ENCODE measurements at places on chromosomes 1 and 21. TPM values are rescaled to one million over a fixed set of nuclear protein-coding genes. Genes with fewer than 3 reads are reported as not detected.

- DNase-seq, result no peak
Measured at GRCh38 chr1:246875041-246876026, 56.4 kb downstream of the AHCTF1 start.

DNA sequence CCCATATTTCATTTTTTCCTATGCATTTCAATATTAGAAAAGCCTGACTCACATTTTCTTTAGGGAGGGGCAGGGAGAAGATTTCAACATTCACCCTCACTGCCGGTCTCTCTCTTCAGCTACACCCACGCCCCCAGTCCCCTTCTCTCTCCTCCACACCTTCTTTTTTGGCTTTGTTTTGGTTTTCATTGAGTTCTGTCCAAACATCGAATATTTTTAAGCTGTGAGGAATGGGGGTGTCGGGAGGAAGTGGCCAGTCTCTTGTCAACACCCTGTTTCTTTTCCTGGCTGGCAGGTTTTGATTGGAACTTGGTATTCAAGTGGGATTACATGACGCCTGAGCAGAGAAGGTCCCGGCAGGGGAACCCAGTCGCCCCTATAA is 177.3 kb downstream of the PGBD5 start:
- DNase-seq, result no peak

DNA sequence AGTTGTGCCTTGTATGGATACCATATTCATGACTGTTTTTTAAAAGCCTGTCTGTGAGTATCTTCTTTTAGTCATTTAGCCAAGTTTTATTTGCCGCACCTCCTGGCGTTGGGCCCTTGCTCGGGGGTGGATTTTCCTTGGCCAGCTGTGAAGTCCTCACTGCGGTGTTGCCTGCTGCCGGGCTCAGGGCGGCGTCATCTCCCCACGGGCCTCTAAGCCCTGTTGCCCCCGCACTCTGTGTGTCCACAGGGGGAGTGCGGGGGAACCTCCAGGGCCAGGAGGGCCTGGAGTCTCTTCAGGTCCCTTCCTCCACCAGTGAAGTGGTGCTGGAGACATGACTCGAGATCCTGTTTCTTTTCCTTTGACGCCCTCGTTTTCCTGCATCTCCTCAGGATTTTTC is 65.8 kb upstream of the DIP2A start:
- DNase-seq, result no peak

DNA sequence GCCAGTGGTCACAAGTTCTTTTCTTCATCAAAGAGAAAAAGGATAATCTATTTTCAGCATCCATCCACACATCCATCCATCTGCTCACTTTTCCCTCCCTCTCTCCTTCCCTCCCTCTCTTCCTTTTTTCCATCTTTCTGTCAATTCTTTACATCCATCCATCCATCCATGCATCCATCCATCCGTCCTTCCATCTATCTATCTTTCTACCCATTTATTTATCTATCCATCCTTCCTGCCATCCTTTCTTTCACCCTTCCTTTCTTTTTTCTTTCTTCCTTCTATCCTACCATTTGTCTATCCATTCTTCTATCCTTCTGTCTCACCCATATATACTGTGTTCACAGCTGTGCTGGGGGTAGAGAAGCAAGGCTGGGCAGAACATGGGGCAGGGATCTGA is 212.4 kb upstream of the GALNT2 start:
- no peak for DNase-seq

DNA sequence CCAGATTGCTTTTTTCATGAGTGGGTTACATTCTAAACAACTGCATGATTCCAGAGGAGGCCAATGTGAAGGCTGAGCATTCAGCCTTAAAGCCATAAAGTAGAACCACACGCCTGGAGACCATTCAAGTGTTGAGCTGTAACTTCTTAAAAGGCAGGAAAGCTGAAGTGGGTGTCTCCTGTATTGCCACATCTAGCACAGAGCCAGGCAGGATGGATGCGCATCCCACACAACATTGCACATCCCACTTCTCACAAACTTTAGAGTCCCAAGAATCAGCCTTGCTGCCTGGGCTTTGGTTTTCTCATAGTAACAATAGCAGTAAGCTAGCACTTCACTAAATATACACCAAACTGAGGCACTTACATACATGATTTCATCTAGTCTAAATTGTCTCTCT is 151.7 kb downstream of the DAB1 start:
- no peak for DNase-seq

- DNase-seq, result peak; percentile 41
Measured at GRCh38 chr1:156126043-156126629, 11.6 kb downstream of the LMNA start.

Gene MX2
- 8.2 TPM for total RNA-seq

Gene GBP6
- 0.65 TPM for total RNA-seq
